ENCODE measurements at places on chromosomes 3 and 15.
A peak's percentile ranks its signal among the peaks of the same experiment; 100 is the strongest.

DNA sequence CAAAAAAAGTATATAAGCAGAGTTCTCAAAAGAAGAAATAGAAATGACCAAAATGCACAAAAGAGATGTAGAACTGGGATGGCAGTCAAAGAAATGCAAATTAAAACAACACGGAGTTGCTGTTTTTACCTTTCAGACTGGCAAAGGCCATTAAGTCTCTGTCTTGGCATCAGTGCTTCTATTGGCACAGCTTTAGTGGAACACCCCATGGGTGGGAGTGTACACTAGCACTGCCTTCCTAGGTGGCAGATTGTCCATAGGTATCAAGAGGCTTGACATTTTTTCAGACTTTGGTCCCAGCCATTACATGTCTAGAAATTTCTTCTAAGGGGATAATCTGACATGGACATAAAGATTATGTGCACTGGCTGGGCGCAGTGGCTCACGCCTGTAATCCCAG lies 58.1 kb upstream of the VILL start:
- DNase-seq = no peak

- no peak for DNase-seq
These were observed 35.2 kb downstream of the NR1I2 start for GRCh38 chr3:119817071-119817470.

DNA sequence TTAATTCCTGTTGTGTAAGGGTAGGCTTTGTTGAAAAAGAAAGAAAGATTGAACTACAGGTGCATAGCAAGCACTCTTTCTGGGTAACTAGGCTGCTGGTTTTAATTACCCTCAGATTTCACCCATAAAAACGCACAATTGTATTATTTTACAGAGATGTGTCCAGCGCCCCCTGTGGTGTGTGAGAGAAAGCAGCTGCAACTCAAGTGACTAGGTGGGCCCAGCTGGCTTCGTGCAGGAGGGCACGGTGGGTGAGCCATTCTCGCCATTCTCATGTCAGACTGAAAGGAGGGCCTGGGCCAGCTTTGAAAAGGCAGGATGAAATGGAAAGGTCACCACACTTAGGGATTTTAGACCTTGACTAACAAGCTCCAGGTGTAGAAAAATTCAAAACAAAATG lies 122.6 kb downstream of the LRIG1 start:
- DNase-seq = no peak

DNA sequence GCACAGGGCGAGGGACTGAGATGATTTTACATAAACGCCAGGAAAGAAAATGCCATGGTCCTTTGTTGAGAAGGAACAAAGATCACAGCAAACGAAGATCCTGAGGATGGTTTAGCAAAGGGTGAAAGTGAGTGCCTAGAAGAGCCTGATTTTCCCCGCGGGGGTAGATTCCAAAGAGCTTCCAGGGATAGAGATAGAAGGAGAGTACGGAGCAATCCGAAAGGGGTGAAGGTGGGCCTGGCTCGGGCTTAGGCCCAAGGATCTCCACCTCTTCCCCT lies 977 bp downstream of the CDC25A start:
- DNase-seq = no peak

DNA sequence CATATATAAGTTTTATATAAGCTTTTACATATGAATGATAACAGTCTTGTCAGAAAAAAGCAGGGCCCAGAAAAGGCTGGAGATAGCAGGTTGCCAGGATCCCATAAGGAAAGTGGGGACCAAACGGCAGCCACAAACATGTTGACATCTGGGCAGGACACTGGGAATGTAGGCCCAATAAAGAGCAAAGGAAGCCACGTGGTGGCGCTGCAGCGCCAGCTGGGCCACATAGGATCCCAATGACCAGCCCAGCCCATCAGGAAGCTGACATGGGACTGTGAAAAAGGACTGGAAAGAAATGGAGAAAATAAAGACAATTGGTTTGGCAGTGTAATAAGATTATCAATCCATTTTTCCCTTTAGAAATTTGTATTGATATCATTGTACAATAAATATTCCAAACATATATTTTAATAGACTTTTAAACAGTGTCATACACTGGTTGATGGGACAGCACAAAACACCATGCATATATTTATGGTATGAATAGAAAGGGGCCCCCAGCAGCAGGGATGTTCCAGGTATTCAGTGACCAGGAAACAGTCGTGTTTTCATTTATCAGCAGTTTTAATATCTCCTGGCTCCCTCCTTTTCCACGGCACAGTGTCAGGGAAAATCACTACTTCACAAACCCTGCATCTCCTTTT lies 89.0 kb upstream of the STRIT1 start:
- DNase-seq = peak; percentile 73

- no peak for DNase-seq
These were observed 35.5 kb downstream of the BNC1 start for GRCh38 chr15:83249030-83249343.

DNA sequence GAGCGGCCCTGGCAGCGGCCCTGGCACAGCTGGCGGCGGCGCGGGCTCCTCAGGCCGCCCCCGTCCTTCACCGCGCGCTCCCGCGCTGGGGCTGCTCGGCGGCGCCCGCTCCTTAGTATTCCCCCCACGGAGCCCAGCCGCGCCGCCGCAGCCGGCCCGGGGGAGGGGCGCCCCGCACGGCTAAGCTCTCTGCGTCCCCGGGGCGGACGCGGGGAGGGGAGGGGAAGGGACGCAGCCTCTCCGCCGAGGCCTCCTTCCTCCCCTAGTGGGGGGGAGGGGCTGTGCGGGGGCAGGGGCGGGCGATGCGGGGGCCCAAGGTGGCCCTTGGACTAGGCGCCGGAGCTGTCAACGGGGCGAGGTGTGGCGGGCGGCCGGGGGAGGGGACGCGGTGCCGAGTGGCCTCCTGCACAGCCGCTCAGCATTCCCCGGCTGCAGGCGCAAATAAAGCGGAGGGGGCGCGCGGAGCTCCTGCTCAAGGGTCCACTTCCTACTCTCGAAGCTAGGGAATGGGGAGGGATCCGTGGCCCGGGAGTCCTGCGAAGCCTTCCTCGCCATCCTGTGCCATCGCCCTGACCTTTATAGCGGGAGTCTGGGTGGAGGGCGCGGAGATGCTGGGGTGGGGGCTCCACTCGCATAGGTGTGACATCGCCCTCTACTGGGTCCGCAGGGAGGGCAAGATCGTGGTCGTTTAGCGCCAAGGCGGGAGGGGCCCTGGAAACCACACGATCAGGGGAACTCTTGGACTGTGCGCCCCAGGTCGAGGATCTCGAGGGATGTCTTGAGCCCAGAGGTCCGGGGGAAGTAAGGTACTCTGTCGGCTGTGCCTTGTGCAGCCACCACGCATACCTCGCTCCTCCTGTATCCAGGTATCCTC lies 22.2 kb downstream of the EPHB3 start:
- DNase-seq = no peak

DNA sequence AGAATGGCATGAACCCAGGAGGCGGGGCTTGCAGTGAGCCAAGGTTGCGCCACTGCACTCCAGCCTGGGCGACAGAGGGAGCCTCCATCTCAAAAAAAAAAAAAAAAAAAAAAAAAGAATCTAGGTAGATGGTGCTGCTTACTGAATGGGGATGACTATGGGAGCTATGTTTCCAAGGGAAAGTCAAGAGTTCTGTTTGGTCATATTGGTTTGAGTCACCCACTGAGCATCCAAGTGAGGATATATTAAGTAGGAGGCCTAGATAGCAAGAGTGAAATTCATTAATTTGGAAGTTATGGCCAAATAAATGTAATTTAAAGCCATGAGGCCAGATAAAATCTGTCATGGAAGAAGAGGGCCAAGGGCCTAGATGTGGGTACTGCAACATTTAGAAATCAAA lies 9.0 kb upstream of the UACA start:
- DNase-seq = no peak

GRCh38 chr3:17290894-17291293 lies 406.1 kb downstream of the PLCL2 start:
- no peak for DNase-seq

DNA sequence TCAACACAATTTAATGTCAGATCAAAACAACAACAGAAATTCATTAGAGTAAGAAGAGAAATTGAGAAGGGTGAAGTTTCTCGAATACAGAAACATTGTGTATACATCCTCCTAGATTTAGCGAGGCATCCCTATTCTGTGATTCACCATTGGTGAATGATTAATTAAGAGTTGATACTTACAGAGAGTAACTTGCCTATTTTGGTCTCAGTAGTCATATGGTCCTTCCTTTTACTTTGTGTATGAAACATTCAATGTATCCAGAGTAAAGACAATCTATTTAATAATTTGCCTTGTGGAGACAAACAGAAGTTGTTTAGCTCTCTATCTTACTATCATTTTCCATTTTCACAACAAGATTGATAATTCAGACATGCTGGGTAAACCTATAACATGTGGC lies 432.0 kb downstream of the ZPLD1 start:
- DNase-seq = no peak

GRCh38 chr3:40719660-40720287 lies 195.0 kb downstream of the ZNF621 start:
- no peak for DNase-seq

- no peak for DNase-seq
These were observed 59.5 kb upstream of the TGFBR2 start for GRCh38 chr3:30546934-30547333.

DNA sequence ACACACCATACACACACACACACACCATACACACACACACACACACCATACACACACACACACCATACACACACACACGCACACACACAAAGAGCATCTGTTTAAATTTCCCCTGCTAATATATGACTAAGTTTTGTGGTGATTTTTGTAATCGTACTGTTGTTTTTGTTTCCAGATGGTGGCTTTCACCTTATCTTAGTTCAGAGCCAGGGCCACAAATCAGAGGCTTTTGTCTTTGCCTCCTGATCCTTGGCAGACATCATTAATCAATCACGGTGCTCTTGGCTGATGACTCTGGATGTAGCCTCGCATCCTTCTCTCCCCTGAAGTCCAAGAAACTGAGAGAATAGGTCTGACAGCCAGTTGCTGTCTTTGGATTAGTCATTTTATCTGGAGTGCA lies 52.1 kb downstream of the EDEM1 start:
- DNase-seq = no peak

DNA sequence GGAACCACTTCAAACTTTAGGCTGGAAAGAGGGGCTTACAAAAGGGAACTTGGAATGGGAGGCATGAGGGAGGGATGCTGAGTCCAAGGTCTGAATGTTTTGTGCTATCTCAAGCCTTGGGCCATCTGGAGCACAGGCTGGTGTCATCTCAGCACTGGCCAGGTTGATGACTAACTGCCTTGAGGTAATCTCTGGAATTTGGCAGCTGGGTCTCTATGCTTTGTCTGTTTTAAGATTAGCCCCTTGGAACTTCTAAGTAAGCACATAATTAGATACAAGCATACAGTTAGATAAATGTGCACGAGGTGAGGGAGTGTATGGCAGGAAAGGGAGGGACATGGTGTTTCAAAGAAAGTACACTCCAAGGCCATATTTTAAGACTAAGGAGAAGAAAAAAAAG lies 252.4 kb upstream of the CCDC54 start:
- no peak for DNase-seq

DNA sequence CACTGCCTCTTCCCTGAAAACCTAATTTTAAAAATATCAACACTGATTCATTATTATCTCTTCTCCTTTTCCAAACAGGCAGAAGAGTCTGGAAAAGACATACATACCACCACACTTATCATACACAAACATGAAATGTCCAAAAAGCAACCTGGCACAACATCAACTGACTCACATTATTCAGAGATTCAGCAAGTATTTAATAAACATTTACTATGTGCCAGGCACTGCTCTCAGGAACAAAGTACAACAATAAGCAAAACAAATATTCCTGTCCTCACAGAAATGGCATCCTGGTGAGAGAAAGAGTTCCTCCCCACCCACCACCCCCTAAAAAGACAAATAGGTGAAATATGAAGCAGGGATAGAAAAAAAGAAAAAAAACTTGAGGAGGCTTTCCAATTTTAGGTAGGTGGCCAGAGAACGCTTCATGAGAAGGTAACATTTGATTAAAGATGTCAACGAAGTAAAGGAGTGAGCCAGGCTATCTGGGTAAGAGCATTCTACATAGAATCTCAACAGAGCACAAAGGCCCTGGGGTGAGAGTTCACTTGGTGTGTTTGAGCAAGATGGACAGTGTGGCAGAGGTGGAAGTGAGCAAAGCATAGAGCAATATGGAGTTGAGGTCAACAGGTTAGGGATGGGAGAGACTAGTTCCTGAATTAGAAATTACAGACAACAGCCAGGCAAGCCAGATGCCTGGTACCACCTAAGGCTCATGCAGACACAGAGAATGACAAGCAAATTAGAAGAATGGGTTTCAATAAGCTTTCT lies 141.7 kb downstream of the OSBPL10 start:
- no peak for DNase-seq

GRCh38 chr3:124777762-124778470 lies 47.7 kb downstream of the UMPS start:
- no peak for DNase-seq

- DNase-seq = no peak
These were observed 102.4 kb downstream of the LRIG1 start for GRCh38 chr3:66398228-66399025.

Data from AML-193 (cell line).